ENCODE measurements at places on chromosomes 6 and 20.

DNA sequence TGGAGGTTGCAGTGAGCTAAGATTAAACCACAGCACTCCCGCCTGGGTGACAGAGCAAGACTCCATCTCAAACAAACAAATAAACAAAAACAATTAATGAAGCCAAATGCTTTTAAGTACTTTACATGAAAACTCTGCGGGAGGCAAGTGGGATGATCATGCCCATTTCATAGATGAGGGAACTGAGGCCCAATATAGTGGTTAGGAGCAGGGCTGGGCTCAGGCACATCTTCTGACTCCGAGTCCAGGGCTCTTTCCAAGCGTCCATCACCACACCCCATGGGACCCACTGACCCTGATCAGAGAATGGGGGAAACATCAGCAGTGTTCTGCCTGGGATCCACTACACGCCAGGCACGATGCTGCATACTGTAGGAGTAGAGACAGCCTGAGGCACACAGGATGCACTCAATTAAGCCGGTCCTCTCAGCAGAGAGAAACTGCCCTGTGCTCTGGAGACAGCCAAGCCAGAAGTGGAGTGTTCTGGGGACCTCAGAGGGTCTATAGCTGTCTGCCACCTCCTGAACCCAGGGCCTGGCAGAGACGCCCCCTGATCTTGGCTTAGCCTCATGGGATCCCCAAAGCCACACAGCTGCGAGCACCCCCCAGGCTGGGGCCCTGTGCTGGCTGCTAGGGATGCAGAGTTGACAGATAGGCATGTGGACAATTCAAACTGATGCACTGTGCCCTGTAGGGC is 13.5 kb downstream of the TTBK1 start:
- no peak for DNase-seq

GRCh38 chr20:46899621-46900020 is 5.0 kb downstream of the EYA2 start:
- no peak for DNase-seq

DNA sequence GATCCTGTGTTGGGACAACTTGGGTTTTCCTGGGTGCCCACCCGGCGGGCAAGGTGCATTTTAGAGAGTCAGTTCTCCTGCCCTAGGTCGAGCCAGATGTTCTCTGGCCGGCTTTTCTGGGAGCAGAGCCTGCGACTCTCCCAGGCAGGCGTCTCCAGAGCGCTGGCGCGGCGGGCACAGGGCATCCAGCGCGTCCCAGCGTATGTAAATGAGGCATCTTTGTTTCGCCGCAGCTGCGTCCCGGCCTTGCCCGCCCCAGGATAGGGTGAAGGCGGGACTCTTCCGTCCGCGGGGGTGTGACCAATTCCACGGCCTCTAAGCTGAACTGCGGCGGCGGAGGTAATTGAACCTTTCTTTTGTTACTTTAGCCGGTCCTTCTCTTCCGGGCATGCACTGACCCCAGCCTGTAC is 9.1 kb downstream of the GRIK2 start:
- DNase-seq: no peak

GRCh38 chr20:32902456-32903420 is 44.0 kb downstream of the EFCAB8 start:
- DNase-seq: no peak

- DNase-seq: peak; percentile 57
These were observed 214.3 kb downstream of the DLL1 start for GRCh38 chr6:170076466-170077165.

GRCh38 chr20:31815408-31816188 is 3.6 kb upstream of the MYLK2 start:
- DNase-seq: no peak

DNA sequence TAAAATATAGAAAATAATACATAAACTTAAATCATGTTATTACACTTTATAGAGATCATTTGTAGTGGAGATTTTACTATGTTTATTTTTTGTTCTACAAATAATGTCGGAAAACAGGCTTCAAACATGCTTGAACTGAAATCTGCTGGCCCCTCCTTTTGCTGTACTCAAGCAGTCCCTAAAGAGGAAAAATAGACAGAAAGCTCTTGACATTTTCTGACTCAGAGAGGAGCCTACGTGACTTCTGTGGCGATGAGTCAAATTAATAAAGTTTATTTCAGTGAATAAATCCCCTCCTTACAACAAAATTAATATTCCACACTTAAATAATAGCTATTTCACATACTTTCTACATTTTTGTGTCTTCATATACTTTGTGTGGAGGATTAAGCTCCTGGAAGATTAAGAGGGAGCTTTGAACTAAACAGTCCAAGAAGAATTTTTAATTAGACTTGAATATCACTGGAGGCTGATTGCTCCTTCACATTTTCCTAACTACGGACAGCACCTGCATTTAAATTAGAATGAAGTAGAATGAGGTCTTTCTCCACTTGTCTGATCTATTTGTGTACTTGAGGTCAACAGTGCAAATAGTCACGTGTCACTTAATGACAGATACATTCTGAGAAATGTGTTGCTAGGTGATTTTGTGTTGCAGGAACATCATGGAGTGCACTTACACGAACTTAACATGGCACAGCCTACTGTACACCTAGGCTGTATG is 1.7 kb upstream of the TREM1 start:
- no peak for DNase-seq

GRCh38 chr6:85134172-85134571 is 315.7 kb upstream of the NT5E start:
- DNase-seq: no peak

DNA sequence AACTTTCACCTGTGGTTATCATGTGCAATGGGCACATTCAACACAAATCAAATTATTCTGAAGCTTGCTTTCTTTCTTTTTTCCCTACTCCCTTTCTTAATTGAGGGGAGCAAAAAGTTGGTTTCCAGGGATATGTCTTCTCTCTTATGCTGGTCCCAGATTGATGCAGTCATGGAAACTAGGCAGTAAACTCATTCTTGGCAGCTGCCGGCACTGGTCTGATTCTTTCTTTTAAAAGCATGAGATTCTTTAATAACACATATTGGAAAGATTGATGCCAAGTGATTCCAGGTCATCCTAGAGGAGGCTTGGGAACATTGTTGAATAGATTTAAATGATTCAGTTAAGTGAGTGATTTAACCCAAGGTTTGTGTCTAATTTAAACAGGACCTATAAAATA is 29.0 kb downstream of the PTPRA start:
- no peak for DNase-seq

GRCh38 chr6:7617801-7618764 is 28.1 kb downstream of the SNRNP48 start:
- DNase-seq: peak; percentile 68

GRCh38 chr20:58407966-58408557 is 19.0 kb downstream of the VAPB start:
- no peak for DNase-seq

DNA sequence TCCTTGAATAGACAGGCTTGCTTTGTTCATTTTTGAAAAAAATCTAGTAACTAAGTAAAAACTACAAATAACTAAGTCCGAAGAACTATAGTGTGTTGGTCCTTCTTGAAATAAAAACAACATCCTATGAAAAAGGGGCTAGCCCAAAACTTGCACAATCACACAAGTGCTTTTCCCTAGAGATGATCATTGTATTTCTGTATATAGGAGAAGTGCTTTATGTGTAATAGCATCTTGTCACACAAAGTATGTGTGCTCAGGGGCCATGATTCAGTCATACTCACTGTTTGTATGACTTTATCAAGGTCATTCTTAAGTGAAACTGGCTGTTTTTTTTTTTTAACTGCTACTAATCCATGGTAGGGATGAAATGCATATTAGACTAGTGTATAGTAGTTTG is 179.8 kb downstream of the DTNBP1 start:
- no peak for DNase-seq

- DNase-seq: no peak
These were observed 150.2 kb downstream of the CDH26 start for GRCh38 chr20:60108397-60108796.

DNA sequence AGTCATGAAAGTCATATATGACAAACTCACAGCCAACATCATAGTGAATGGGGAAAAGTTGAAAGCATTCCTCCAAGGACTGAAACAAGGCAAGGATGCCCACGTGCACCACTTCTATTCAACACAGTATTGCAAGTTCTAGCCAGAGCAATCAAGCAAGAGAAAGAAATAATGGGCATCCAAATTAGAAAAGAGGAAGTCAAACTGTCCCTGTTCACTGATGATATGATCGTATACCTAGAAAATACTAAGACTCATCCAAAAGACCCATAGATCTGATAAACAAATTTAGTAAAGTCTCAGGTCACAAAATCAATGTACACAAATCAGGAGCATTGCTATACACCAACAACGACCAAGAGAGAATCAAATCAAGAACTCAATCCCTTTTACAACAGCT is 41.2 kb downstream of the RPP21 start:
- no peak for DNase-seq

- no peak for DNase-seq
These were observed 59.8 kb upstream of the FAM83D start for GRCh38 chr20:38866265-38867061.

Data from HL-60 (cell line).